ENCODE measurements at places on chromosomes 1 and 21.
A peak's percentile ranks its signal among the peaks of the same experiment; 100 is the strongest.

DNA sequence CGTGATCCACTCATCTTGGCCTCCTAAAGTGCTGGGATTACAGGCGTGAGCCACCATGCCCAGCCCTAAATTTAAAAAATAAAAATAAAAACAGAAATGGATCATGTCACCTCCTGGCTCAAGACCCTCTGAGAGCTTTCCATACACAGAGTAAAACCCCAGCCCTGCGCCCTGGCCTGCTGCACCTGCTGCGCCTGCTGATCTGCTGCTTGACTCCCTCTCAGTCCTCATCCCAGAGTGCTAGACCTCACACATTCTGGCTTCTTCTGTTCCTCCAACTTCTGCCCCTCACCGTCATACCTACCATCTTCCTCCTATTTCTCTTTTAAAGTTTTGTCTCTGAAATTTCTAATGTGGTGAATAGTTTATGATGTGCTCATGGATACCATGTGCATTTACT lies 42.7 kb upstream of the DIPK1A start:
- no peak overlapping the region for H3K4me3 ChIP-seq
- no peak for DNase-seq
- no peak overlapping the region for H3K27ac ChIP-seq
- no peaks in the 10 kb centered on the region for H3K36me3 ChIP-seq

GRCh38 chr1:115274467-115274866 lies 63.6 kb downstream of the NGF start:
- no peak for DNase-seq
- H3K27me3 ChIP-seq: no peaks in the 10 kb centered on the region
- no peak overlapping the region for H3K27ac ChIP-seq
- H3K4me1 ChIP-seq: no peaks in the 10 kb centered on the region
- H3K4me3 ChIP-seq: no peak overlapping the region

DNA sequence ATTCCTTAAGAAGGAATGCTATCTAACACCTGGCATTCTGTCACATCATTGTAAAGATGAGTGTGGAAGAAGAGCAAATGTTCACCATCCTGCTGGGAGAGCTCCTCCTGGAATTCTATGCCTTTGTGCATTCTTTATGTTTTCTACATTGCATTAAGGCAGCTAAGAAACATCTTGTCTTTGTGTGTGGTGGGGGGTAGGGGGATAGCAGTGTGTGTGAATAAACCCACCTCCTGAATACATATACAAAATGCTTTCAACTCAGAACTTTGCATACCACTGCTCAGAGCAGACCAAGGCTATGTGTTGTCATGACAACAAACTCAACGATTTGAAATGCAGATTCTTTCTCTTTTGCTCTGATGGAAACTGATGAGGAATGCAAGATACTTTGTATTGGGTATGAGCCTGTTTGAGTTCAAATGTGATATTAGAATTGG lies 193.6 kb upstream of the KAZN start:
- no peaks in the 10 kb centered on the region for H3K4me1 ChIP-seq
- H3K27me3 ChIP-seq: peaks cover 2% of the 10 kb centered on the region
- no peak overlapping the region for H3K27ac ChIP-seq
- no peak for DNase-seq
- no peak overlapping the region for H3K4me3 ChIP-seq

DNA sequence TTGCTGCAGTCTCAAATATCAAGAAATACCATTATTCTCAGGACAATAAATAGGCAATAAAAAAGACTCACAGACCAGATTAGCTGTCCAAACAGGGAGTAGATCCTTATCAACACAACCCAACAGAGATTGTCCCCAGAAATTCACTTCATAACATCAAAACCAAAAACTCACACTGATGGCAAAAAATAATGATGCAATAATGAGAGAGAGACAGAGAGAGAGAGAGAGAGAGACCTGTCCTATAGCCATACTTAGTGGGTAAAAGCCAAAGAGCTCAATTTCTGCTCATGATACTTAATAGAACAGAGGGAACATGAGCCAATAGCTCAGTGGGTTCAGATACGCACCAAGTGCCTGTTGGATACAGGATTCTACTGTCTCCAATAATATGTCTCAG lies 244.5 kb downstream of the FAM72C start:
- H3K4me3 ChIP-seq: no peak overlapping the region
- H3K36me3 ChIP-seq: no peaks in the 10 kb centered on the region
- no peaks in the 10 kb centered on the region for H3K27me3 ChIP-seq
- no peak overlapping the region for H3K27ac ChIP-seq
- H3K4me1 ChIP-seq: no peaks in the 10 kb centered on the region
- no peak for DNase-seq

DNA sequence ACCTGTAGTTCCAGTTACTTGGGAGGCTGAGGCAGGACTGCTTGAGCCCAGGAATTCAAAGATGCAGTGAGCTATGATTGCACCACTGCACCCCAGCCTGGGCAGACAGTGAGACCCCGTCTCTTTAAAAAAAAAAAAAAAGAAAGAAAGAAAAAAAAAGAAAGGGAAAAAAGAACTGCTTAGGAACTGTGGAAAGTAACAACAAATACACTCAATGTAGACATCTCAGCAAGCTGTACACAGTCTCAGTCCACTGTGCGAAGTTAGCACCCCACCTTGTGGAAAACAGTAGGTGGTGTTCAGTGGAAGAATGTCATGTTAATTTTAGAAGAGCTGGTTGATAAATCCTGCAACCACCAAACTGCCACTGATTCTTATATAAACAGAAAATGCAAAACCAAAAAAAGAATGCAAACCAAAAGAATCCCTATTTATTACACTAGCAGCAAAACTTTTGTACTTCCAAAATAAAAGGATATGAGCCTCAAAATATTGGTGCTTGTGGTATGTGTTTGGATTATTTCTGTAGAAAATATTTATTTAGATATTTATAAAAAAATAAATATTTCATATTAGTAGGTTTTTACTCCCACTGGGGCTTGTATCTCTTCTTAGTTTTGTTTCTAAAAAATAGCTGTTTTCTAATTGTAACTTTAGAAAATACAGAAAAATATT lies 31.1 kb downstream of the ALG14 start:
- DNase-seq: peak; percentile 56
- H3K27me3 ChIP-seq: no peaks in the 10 kb centered on the region
- no peaks in the 10 kb centered on the region for H3K4me1 ChIP-seq
- H3K36me3 ChIP-seq: no peaks in the 10 kb centered on the region

GRCh38 chr1:64675718-64676345 lies 69.0 kb upstream of the RAVER2 start:
- H3K36me3 ChIP-seq: peaks cover 3% of the 10 kb centered on the region
- H3K4me1 ChIP-seq: no peaks in the 10 kb centered on the region
- H3K4me3 ChIP-seq: no peak overlapping the region
- H3K27ac ChIP-seq: no peak overlapping the region
- DNase-seq: no peak

- DNase-seq: no peak
- H3K36me3 ChIP-seq: no peaks in the 10 kb centered on the region
- no peak overlapping the region for H3K4me3 ChIP-seq
- H3K27me3 ChIP-seq: no peaks in the 10 kb centered on the region
- no peak overlapping the region for H3K27ac ChIP-seq
Observed at GRCh38 chr1:193937308-193937707, 750.9 kb upstream of the B3GALT2 start.

GRCh38 chr1:32316903-32317277 lies 19.1 kb downstream of the MARCKSL1 start:
- no peak overlapping the region for H3K4me3 ChIP-seq
- peaks cover 2% of the 10 kb centered on the region for H3K36me3 ChIP-seq
- H3K27me3 ChIP-seq: no peaks in the 10 kb centered on the region
- H3K27ac ChIP-seq: no peak overlapping the region
- no peaks in the 10 kb centered on the region for H3K4me1 ChIP-seq
- no peak for DNase-seq

DNA sequence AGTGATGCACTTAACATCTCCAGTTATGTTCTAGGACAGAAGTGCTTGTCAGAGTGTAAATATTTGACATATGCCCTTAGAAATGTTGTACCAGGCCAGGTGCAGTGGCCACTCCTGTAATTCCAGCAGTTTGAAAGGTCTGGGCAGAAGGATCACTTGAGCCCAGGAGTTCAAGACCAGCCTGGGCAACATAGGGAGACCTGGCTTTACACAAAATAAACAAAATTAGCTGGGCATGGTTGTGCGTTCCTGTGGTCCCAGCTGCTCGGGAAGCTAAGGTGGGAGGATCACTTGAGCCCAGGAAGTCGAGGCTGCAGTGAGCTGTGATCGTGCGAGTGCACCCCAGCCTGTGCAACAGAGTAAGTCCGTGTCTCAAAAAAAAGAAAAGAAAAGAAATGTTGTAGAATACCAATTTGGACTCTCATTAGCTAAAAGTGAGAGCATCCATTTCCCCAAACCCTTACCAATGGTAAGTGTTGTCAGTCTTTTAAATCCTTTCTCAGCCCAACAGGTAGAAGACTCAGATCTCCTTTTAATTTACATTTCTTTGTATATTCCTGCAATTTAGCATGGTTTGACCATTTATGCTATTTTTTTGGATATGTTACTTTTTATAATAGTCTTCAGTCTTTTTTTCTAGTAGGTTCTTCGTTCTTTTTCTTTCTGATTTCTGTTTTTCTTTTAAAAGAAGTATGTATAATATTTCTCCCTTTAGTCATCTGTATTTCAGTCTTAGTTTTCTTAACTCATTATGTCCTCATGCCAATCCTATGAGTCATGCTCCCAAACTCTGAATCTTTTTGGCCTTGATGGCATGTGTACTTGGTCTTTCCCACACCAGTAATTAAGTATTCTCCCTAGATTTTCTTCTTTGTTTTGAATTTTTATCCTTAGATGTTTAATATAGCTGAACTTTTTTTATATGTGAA lies 74.4 kb downstream of the CAMTA1 start:
- H3K4me1 ChIP-seq: no peaks in the 10 kb centered on the region
- no peak for DNase-seq
- H3K36me3 ChIP-seq: no peaks in the 10 kb centered on the region

DNA sequence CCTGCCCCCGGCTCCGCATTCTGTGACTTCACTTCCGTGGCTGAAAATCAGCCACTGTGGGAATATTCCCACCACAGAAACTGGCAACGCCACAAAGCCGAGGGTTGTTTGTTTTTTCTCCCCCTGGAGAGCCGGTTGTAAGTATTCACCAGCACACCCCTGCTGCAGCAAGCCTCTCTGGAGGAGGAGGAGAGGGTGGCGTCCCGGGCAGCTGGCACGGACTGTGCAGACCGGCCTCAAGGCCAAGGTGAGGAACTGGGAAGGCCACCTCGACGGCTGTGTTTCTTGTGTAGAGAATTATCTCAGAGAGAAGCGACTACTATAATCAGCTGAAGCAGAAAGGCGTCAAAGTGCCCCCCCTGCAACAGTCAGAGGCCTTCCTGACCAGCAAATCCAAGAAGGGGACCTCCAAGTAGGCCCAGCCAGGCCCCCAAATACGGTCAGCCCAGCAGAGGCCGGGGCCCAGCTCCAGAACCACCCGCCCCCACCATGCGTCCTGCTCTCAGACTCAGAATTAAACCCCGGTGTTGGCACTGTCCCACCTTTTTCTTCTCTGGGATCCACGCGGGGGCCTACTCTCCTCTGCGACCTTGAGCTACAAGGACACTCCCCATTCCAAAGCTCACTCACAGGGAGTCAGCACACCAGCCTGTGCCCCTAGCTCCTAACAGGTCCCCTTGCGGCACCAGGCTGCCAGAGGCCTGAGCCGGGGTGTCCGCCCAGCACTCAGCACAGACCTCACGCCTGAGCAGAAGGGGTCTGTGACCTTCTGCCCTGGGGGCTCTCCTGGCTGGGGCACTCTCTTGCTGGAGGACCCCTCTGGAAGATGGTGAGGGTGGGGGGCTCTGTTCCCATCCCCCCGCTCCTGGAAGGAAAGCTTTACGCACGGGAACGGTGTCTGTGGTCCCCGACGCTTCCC lies 1.2 kb upstream of the SMIM1 start:
- H3K4me1 ChIP-seq: no peaks in the 10 kb centered on the region
- no peak overlapping the region for H3K27ac ChIP-seq
- DNase-seq: no peak
- no peaks in the 10 kb centered on the region for H3K27me3 ChIP-seq
- H3K4me3 ChIP-seq: no peak overlapping the region

GRCh38 chr1:25037174-25038074 lies 107.3 kb upstream of the RUNX3 start:
- no peaks in the 10 kb centered on the region for H3K27me3 ChIP-seq
- DNase-seq: no peak
- no peak overlapping the region for H3K4me3 ChIP-seq
- H3K4me1 ChIP-seq: no peaks in the 10 kb centered on the region
- H3K27ac ChIP-seq: no peak overlapping the region

GRCh38 chr1:46489638-46490405 lies at the start of gene DMBX1:
Gene DMBX1, plus strand, starts transcription at chr1:46489836. Its CDS starts 17,175 bp downstream, at chr1:46507011.
- no peaks in the 10 kb centered on the region for H3K27me3 ChIP-seq
- H3K36me3 ChIP-seq: no peaks in the 10 kb centered on the region
- H3K27ac ChIP-seq: no peak within 1 kb of the TSS
- no peak within 1 kb of the TSS for H3K4me3 ChIP-seq
- no peaks in the 10 kb centered on the region for H3K4me1 ChIP-seq

GRCh38 chr1:226971765-226972164 lies 31.7 kb downstream of the COQ8A start:
- peaks cover 3% of the 10 kb centered on the region for H3K4me1 ChIP-seq
- H3K36me3 ChIP-seq: no peaks in the 10 kb centered on the region
- DNase-seq: no peak
- no peaks in the 10 kb centered on the region for H3K27me3 ChIP-seq
- no peak overlapping the region for H3K4me3 ChIP-seq
- H3K27ac ChIP-seq: no peak overlapping the region

DNA sequence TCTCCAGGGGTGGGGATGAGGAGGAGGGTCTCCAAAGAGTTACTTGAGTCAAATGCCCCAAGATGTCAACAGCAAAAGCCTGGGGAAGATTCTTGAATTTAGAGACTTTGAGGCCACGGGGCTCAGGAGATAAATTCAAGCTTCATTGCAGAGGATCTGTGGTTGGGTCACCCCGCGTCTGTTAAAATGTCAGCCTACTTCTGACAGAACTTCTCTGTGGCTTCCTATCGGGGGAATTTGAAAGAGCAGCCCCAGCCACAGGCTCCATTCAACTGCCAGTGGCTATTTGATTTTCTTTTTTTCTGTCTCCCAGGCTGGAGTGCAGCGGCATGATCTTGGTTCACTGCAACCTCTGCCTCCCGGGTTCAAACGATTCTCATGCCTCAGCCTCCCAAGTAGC lies 62.5 kb upstream of the EFHD2 start:
- H3K4me3 ChIP-seq: no peak overlapping the region
- no peak overlapping the region for H3K27ac ChIP-seq
- no peak for DNase-seq
- no peaks in the 10 kb centered on the region for H3K36me3 ChIP-seq

- no peak overlapping the region for H3K27ac ChIP-seq
- H3K4me1 ChIP-seq: no peaks in the 10 kb centered on the region
- no peak for DNase-seq
Observed at GRCh38 chr1:165823552-165824268, 3.7 kb upstream of the UCK2 start.

GRCh38 chr1:156625436-156626078 lies 6.3 kb downstream of the HAPLN2 start:
- no peaks in the 10 kb centered on the region for H3K27me3 ChIP-seq
- H3K4me3 ChIP-seq: no peak overlapping the region
- no peaks in the 10 kb centered on the region for H3K4me1 ChIP-seq
- H3K27ac ChIP-seq: no peak overlapping the region

DNA sequence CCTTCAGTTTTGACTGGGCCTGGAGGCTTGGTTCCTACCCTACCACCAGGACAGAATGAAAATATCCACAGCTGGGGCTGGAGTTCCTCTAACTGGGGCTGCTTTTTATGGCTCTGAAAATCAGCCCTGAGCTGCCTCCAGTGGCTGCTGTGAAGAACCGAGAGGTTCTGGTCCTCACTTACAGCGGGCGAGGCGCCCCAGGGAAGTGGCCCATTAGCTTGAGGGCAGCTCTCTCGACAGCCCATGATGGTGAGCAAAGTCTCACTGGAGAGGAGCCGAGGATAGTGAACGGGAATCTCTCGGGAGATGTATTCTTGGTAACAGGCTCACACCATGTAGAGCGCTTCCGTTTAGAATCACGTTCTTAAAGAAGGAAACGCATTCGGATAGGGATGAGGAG lies 459.7 kb downstream of the KIF26B start:
- no peak for DNase-seq
- no peaks in the 10 kb centered on the region for H3K4me1 ChIP-seq
- no peak overlapping the region for H3K4me3 ChIP-seq
- no peaks in the 10 kb centered on the region for H3K36me3 ChIP-seq

All from aorta (tissue), 5 donors.